ENCODE measurements at places on chromosomes 4 and X.

- peak; percentile 57 for DNase-seq
These were observed 35.7 kb downstream of the APBB2 start for GRCh38 chr4:41178372-41179370.

DNA sequence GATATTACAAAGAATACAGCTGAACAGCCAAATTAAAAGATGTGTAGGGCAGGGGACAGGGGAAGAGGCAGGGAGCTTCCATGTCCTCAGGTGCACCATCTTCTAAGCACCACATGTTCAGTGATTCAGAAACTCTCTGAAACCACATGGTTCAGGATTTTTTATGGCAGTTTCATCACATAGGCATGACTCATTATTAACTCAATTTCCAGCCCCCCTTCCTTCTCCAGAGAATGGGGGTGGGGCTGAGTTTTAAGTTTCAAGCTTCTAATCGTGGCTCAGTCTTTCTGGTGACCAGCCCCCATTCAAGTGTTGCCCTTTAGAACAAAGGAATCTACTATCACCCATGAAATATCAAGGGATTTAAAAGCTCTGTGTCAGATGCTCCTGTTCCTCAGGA lies 317.8 kb upstream of the GALNT7 start:
- no peak for DNase-seq

DNA sequence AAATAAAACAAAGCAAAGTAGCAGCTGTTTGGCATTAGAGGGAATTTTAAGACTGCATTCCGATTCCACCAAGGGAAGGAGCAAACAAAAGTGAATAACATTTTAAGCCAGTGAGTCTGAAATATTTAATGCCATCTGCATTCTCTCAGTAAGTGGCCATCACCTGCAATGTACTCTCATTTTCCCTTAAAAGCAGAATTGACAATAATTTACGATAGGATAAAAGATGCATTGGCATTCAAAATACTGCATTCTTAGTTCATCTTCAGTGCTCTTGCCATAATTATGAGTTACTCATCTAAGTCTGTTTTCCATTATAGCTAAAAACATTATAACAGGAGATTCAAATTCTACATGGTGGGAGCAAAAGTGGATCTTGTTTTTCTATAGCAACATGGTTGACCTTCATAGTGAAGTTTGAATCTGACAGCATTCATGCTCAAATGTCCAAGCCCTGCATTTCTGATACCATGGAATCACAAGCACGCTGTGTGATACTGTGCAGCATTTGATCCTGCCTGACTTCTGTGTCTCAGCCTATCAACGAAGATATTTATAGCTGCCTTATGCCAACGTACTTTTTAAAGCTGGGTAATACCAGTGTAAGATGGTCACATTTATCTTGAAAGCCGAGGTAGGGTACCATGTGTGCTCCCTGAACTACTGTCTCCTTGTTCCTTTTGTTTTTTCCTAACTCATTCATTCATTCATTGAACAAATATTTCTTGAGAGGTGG lies 355.3 kb upstream of the IGFBP7 start:
- DNase-seq: no peak

- DNase-seq: no peak
These were observed 299.9 kb downstream of the ASMT start for GRCh38 chrX:1914606-1915365.

- DNase-seq: peak; percentile 14
These were observed 601 bp downstream of the INPP4B start for GRCh38 chr4:142845293-142846107.

DNA sequence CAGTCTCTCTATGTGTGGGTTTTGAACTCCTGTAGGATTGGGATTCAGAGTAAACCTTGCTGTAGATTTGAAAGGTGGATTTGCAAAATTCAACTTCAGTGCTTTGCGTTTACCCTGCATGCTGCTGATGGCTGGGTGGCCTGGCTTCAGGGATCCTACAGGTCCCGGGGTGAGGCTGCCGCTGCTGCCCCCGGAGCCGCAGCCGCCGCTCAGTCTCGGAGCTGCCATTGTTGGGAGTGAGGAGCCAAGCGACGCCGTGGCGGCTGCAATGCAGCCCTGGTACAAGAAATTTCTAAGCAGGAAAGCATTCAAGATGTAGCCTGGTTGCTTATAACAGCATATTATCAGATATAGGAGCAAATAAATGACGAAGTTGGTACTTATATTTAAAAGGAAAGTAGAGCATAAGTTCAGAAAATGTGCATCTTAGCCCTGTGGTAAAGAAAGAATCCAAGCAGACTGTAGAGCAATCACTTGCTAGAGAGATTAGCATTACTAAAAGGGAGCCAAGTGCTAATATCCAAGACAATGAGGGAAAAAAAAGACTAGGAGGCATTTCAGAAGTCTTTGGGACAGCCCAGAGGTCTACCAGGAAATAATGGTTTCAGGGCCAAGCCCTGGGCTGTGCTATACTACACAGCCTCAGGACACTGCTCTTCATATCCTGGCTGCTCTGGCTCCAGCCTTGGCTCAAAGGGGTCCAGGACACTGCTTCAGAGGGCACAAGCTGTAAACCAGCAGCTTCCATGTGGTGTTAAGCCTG lies 36.9 kb upstream of the CHIC1 start:
- no peak for DNase-seq

DNA sequence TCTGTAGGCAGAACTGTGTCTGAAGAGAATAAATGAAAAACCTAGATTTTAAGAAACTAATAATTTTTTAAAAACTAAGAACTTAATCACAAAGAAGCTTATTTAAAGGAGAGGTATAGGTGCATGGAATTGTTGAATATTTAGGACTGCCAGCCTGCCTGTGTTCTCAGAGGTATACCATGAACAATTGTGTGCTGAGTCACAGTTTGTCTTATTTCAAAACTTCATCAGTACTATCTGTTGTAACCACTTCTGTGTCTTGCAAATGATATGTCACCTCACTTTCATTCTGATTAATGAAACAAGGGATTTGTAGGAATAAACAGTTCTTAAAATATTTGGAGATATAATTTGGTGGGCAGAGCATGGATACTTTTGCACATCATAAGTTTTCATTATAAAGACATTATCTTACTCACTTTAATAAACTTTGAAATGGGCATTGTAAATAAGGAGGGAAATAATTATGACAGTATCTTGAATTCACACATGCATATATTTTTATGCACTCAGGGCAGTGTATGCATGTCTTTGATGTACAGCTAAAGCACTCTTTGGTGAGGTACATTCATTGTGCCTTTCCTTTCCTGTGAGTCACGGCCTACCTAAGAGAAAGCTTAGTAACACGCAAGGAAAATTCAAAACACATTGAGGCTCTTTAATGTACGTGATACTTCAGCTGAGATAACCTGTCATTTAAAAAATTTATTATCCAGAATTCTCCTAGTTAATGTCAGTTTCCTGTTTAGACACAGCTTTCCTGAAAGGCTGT lies 31.7 kb downstream of the STOX2 start:
- DNase-seq: no peak

GRCh38 chrX:44253575-44253942 lies 89.9 kb downstream of the EFHC2 start:
- DNase-seq: no peak

GRCh38 chr4:157634057-157634456 lies 413.5 kb downstream of the GRIA2 start:
- no peak for DNase-seq

- DNase-seq: peak; percentile 76
These were observed 80.8 kb downstream of the HMGN5 start for GRCh38 chrX:81120936-81121371.

- peak; percentile 35 for DNase-seq
These were observed 46.8 kb upstream of the ELF2 start for GRCh38 chr4:139223682-139224317.

- no peak for DNase-seq
These were observed 524.9 kb downstream of the CENPC start for GRCh38 chr4:67020438-67020797.

DNA sequence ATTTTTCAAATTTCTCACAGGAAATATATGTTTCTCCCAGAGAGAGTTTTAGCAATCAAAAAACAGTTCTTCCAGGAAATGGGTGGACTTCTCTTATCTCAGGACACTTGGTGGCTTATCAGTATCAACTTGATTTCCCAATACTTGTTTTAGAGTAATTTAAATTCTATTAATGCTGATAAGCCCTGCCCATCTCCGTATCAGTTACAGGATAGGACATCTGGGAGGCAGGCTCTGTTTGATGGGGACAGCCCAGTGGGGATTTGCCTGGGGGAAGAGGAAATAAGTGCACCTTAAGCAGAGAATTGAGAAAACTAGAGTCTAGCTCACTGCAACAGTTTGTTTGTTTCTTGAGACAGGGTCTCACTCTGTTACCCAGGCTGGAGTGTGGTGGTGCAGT lies 43.2 kb upstream of the PDGFRA start:
- DNase-seq: no peak

- DNase-seq: no peak
These were observed 506.9 kb downstream of the MAGEB5 start for GRCh38 chrX:26722666-26723428.

GRCh38 chr4:139568206-139568955 lies 12.4 kb upstream of the SETD7 start:
- DNase-seq: no peak

GRCh38 chr4:118760092-118760491 lies 74.9 kb downstream of the METTL14 start:
- no peak for DNase-seq

GRCh38 chr4:148344352-148344751 lies 97.9 kb downstream of the NR3C2 start:
- DNase-seq: no peak

DNA sequence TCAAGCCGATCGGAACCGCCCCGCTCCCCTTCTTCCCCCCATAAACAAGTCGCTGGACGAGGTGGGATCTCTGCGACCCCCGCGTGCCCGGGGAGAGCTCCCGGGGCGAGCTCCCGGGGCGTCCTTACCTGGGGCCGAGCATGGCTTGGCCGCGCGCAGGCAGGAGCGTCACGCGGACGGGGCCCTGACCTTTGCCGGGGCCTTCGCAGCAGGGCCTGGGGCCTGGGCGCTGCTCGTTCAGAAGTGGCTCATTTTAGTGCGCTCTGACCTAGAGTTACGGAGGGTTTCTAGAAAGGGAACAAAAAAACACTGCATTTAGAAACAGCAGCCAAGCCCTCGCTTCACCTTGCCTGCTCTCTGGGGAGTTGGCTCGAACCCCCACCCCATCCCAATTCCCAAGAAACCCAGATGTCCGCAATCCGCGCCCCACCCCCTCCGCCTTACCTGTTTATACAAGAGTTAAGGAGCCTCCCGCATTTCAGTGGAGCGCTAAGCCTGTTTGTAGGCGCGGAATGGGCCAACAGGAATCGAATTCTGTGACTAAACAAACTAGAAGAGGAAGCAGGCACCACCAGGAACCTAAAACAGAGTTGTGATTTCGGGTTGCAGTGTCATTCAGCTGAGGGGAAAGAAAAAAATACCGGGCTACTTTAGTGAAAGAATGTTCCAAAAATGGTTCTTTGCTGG lies 814 bp upstream of the RBM47 start:
- DNase-seq: no peak

- no peak for DNase-seq
These were observed 82.2 kb upstream of the SCOC start for GRCh38 chr4:140291259-140291658.

GRCh38 chr4:182537031-182537795 lies 294.0 kb downstream of the TENM3 start:
- no peak for DNase-seq

DNA sequence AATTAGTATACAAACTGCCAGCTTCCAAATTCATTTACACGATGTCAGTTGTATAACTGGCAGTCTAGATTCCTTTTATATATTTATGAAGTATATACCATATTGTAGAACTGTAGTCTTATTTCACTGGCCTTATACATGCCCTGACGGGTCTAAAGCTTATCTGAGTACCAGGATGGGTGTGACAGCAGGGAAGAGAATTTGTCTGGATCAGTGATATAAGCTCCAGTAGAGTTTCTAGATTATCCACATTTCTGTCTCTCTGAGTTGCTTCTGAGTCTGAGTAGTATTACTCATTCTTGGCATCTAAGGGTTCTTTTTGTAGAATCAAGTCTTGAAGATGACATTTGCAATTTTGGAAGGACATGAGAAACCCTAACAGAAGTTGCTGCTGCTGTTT lies 101.3 kb downstream of the RPA4 start:
- peak; percentile 32 for DNase-seq

DNA sequence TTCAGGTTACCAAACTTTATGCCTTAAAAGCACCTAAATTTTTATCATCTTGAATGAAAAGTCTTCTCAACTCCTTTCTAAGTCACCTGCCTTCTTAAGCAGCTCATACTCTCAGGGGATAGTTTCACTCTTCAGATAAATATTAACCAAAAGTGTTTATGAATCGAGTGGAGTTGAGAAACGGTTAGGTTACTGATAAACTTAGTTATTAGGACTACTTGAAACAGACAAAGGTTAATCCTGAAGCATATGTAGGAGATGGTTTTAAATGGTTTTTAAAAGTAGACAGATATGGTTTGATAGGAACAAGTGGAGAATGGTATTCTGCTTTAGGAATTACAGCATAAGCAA lies 32.8 kb downstream of the CLDN22 start:
- no peak for DNase-seq

DNA sequence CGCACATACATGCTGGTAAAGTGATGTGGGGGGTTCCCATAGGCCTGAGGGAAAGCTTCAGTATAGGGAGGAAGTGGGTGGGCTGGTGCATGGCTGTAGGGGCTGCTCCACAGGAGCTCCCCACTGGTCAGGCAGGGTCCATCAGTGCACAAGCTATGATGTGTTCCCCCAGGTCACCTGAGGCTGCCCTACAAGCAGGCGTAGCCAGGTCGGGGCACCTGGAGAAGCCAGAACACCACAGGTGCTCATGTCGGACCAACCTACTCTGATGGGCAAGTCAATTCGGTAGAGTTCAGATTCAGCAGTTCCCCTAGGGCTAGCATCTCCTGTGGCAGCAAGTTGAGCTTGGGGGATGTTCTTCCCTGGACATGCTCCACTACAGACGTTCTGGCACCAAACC lies 103.3 kb upstream of the EPHA5 start:
- no peak for DNase-seq

DNA sequence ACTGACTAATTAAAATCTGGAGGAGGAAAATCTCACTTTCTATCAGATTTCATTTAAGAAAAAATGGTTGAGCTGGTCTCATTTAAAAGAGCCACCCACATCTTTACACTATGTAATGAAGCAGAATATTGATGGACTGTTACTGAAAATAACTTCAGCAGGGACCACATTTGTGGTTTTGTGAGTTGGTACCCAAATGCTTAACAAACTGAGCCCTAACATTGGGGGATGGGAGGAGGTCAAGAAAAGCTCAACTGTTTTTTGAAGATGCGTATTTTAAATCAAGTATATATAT lies 30.1 kb downstream of the HOPX start:
- no peak for DNase-seq

- DNase-seq: no peak
These were observed 10.1 kb downstream of the C4orf50 start for GRCh38 chr4:6008092-6008551.
